Smooth muscle cell of the pulmonary artery (primary cell): ENCODE measurements at places on chromosomes 6 and 20. TPM values are rescaled to one million over a fixed set of nuclear protein-coding genes. Genes with fewer than 3 reads are reported as not detected.

CDH26 gene
- 0.17 and 0.59 TPM in 2 replicates for total RNA-seq

C6orf15 gene
- not detected in 2 replicates for total RNA-seq

OR2J3 gene
- total RNA-seq, result not detected in 2 replicates

ELOVL5 gene
- 89.9 and 103 TPM in 2 replicates for total RNA-seq

BPIFA2 gene
- total RNA-seq, result not detected in 2 replicates

MLN gene
- not detected in 2 replicates for total RNA-seq

RWDD2A gene
- 4.6 and 5.9 TPM in 2 replicates for total RNA-seq

SSTR4 gene
- 0.07 TPM in 1 of 2 replicates, not detected in the other for total RNA-seq

CD40 gene
- total RNA-seq, result 1.1 and 8.8 TPM in 2 replicates

C6orf58 gene
- total RNA-seq, result not detected in 2 replicates

SLC32A1 gene
- total RNA-seq, result not detected in 2 replicates

FKBP1C gene
- total RNA-seq, result 0.20 and 2.9 TPM in 2 replicates

C6orf132 gene
- total RNA-seq, result 0.66 and 2.5 TPM in 2 replicates

BMP7 gene
- not detected in 2 replicates for total RNA-seq

DDO gene
- total RNA-seq, result 3.6 and 5.9 TPM in 2 replicates

COL12A1 gene
- total RNA-seq, result 211 and 724 TPM in 2 replicates

CALHM4 gene
- 0.20 TPM in 1 of 2 replicates, not detected in the other for total RNA-seq

REM1 gene
- 0.07 and 4.0 TPM in 2 replicates for total RNA-seq

OR2B6 gene
- 0.07 TPM in 1 of 2 replicates, not detected in the other for total RNA-seq

CNR1 gene
- 0.07 and 0.52 TPM in 2 replicates for total RNA-seq

C6orf52 gene
- total RNA-seq, result 0.46 TPM in 1 of 2 replicates, not detected in the other

HNF4A gene
- not detected in 2 replicates for total RNA-seq

LSM2 gene
- total RNA-seq, result 16.7 and 16.9 TPM in 2 replicates

PAX1 gene
- not detected in 2 replicates for total RNA-seq

WFDC5 gene
- total RNA-seq, result not detected in 2 replicates
